ENCODE measurements at places on chromosomes 2 and 18.

GRCh38 chr2:159545085-159545484 is 71.3 kb downstream of the BAZ2B start:
- no peak for DNase-seq

- DNase-seq = no peak
Observed at GRCh38 chr2:55268288-55268906, 634 bp downstream of the MTIF2 start.

DNA sequence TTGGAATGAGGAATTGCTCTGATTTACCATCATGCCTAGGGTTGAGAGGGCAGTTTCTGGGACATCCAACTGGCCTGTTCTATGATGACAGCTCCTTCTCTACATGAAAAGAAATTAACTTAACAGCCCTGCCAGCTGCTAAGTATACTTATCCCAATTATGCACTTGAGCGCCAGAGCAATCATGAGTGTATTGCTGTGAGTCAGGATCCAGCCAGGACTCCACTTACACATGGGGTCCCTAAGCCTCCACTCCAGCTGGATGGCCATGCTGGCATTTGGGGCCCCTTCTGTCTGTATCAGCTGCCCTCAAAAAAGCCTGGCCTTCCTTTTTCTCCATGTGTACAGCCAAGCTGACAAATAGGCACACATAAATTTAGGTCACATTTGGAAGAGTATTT is 481.9 kb downstream of the TMX3 start:
- DNase-seq = no peak

- DNase-seq = no peak
Observed at GRCh38 chr18:58228762-58229161, 184.7 kb downstream of the NEDD4L start.

- DNase-seq = peak; percentile 42
Observed at GRCh38 chr2:61793389-61793836, 60.4 kb downstream of the FAM161A start.

GRCh38 chr2:60352491-60353405 is 200.7 kb downstream of the BCL11A start:
- no peak for DNase-seq

DNA sequence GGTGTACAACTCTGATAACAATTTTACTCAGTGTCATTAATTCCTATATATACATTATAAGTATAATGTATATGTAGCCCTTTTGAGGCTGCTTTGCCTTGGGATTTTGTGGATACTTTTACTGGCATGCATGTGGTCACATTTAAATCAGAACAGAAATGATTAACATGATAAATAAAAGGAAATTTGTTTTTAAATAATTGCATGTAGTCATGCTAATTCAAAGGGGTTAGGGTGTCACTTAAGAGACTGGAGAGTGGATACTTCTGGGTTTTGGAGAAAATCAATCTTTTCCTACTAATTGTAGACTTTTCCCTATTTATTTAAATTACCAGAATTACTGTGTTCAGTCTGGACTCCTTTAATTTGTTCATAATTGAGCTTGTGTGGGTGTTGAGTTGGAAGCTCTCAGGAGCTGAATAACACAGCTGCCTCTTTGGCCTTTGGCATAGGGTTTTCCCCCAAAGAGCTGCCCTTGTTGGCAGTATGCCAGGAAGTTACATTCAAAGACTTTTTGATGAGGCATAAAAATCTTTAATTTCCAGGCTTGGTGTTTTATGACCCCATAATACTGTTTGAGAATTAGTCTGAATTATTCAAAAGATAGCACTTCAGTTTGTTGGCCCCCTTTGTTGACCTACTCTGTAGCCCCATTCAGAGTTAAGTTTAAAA is 484.7 kb upstream of the NRP2 start:
- no peak for DNase-seq

DNA sequence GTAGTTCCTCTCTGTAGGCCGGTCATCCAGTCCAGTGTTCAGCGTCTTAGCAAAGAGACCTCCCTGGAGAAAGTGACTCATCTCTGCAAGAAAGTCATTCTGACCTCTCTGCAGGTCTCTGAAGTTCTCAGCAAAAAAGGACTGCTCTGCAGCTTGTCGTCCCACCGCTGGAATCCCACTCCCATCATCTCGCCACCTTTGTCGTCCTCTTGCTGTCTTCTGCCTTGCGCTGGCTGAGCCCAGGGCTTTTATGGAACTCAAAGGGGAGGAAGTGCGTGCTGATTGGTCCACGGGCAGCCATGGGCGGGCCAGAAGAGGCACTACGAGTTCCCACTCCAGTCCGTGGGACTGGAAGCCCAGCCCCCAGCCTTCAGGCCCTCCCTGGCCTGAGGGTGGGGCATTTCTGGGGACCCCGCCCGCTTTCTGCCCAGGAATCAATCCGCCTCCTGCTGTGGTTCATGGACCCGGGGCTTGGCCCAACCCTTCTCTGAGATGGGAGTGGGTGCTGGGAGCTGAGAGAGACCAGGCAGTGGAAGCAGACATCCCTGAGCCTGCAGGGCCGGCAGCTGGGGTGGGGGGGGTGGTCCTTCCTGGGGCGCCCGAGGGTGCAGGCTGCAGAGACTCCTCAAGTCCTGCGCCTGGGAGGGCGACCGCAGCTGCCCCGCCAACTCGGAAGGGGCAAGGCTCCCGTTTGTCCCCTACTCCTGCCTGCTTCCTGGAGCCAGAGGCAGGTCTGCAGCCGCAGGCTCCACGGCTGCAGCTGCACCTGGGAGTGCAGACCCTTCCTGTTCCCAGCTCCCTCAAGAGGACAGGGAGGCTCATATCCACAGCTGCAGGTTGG is 660.7 kb upstream of the RAB6C start:
- no peak for DNase-seq

- DNase-seq = no peak
Observed at GRCh38 chr18:1438458-1438910, 533.8 kb downstream of the ADCYAP1 start.

DNA sequence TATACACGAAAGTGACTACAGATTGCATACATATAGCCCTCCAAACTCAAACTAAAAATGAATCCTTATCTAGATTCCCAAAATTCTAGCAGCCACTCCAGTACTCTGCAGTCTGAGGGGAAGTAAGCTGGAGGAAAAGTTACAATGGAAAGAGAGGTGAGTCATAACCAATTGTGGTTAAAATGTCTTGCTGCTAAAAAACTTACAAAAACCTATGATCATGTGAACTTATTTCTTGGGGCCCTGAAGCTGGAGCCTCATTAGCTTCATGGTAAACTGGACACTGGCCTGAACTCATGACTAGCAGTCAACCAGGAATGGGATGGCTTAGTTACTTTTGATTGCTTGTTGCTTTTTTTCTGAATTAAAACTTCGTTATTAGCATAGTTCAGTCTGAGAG is 175.9 kb downstream of the SLC4A3 start:
- DNase-seq = no peak

DNA sequence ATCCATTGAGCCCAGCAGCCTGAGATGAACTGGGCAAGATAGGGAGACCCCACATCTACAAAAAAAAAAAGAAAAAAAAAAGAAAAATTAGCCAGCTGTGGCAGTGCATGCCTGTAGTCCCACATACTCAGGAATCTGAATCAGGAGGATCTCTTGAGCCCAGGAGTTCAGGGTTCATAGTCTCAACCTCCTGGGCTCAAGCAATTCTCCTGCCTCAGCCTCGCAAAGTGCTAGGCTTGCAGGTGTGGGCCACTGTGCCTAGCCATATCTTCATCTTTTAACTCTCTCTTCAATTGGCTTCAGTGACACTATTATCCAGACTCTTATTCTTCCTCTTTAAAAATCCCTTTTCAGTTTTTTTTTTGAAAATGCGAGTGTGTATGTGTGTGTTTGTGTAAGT is 28.5 kb upstream of the YES1 start:
- no peak for DNase-seq

- no peak for DNase-seq
Observed at GRCh38 chr2:99450199-99450598, 39.6 kb downstream of the REV1 start.

DNA sequence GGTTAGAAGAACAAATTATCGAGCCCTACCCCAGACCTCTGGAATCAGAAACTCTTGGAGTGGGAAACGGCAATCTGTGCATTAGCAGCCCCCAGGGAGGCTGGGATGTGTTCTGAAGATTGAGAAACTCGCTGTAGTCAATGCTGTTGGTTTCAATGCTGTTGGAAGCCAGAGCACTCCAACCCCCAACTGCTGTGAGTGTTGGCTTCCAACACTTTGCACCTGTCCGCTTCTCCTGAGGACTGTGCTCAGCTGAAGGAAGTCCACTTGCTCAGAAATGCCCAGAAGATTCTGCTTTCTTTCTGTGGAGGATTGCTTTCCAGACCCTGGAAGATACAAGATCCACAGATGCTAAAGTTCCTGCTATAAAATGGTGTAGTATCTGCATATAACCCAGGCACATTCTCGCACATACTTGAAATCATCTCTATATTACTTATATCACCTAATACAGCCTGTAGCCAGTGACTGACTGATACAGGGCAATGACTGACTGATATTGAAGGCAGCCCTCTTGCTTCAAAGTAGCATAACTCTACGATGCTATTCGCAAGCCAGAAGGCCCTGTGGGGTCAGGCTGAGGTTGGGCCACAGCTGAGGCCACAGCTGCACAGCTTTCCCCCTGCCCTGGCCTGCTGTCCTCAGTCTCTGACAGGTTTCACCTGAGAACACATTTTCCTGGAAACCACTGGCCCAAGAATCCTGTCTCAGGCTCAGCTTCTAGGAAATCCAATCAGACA is 757.7 kb upstream of the ID2 start:
- no peak for DNase-seq

DNA sequence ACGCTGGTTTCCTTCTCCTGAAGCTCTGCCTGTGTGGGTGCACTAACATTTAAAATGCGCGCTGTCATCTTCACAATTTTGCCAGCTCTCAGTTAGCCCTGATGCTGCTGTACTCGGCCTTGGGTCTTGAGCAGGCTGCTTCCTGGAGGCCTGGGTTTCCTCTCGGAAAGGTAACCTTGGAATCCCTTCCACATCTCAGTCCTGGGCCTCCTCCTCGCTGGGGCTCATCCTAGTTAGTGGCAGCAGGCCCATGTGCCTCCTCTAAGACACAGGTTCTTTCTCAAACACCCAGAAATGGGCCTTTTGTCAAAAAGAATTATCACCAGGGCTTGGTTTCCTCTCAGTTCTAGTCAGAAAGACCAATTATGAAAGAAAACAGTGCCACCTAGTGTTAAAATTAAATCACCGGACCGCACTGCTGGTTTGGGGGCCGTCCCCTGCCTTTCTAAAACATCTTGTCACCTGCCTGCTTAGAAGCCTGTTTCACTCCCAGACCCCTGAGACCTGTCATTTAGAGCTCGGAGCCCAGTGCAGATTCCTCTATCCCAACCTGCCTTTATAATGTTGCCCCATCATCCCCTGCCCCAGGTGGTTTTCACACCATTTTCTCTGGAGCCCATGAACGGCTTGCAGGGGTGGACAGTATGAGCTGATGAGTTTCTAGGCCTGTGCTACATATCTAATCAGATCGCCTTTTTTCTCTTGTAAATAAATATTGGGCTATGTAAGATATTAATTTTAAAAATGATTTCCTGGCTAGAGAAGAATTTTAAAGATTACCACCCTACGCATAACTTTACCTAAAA is 42.4 kb downstream of the HK2 start:
- DNase-seq = peak; percentile 48

DNA sequence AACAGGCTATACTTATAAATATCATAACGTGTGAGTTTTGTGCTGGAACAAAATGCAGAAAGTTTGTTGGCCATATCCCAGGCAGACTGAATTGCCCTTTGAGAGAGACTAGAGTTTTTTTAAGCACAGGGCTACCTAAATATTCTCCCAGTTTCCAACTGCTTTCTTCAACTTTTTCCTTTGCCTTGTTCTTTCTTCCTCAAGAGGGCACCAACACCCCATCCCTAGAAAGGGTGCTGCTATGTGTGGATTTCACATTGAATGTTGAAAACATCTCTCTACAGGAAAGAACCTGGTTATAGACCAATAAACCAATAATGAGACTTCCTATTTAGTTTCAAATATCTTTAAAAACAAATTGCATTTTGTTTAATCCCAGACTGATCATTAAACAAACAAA is 87.9 kb downstream of the ICOS start:
- peak; percentile 13 for DNase-seq

DNA sequence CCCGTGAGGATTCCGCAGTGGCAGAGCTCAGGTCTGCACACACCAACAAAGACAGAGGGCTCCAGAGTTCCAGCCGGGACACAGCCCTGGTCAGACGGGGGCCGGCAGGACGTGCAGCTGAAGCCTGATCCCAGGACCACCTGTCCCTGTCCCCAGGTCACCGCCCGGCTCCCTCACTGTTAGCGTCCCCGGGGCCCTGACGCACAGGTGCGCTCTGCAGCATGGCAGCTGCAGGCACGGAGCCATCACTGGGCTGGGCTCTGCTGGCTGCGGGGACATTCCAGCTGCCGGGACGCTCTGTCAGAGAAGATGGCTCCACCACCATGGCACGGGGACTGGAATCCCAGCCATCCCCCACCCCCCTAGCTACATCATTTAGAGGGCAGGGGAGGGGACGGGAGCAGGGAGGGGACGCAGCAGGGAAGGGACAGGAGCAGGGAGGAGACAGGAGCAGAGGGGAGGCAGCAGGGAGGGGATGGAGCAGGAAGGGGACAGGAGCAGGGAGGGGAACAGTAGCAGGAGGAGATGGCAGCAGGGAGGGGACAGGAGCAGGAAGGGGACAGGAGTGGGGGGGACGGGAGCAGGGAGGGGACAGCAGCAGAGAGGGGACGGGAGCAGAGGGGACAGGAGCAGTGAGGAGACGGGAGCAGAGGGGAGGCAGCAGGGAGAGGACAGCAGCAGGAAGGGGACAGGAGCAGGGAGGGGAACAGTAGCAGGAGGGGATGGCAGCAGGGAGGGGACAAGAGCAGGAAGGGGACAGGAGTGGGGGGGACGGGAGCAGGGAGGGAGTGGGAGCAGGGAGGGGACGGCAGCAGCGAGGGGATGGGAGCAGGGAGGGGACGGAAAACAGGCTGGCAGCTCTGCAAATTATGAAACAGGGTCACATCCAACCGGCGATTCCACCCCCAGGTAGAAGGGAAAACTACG is 39.8 kb downstream of the SLC66A2 start:
- DNase-seq = no peak

DNA sequence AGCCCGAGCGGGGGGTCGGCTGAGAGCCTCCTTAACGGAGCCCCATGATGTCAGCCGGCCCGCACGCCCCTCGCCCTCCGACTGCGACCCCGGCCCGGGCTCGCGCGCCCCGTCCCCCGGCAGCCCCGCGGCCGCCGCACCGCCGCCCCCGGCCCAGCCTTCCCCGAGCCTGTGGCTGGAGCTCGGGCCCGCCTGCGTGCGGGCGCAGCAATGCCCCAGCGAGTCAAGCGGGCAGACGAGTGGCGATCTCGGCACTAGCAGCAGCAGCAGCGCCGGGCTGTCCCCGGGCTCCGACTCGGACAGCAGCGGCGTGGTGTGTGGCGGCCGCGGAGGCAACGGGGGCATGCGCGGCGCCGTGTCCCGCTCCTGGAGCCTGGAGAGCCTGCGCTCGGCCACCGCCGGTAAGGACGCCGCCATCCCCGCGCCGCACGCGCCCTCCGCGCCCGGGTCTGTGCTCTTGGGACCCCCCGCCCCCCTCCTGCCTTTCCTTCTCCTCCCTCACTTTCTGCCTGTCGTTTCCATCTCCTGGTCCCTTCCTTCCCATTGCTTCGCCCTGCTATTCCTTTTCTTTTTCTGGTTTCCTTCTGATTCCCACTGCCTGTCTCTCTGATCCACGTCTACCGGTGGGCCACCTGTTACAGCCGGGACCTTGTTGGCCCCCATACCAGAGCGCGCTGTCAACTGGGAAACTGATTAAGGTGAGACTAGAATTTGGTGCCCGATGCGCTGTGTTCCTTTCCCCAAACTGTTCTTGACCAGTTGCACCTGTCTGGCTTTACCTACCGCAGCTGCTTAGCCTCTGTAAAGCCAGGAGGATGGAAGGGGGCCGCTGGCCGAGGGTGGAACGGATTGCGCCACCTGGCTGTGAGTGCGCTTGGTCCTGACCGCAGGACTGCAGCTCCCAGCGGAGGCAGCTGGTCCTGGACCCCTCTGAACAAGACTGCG is 127.4 kb downstream of the ARHGEF4 start:
- no peak for DNase-seq

- no peak for DNase-seq
Observed at GRCh38 chr2:2758793-2759367, 427.8 kb upstream of the MYT1L start.

All from LoVo (cell line).